Activated effector memory CD4-positive, alpha-beta T cell treated with Interleukin-2 at 50 U/mL for 16 hours (primary cell): ENCODE measurements at places on chromosomes 5 and 9.

DNA sequence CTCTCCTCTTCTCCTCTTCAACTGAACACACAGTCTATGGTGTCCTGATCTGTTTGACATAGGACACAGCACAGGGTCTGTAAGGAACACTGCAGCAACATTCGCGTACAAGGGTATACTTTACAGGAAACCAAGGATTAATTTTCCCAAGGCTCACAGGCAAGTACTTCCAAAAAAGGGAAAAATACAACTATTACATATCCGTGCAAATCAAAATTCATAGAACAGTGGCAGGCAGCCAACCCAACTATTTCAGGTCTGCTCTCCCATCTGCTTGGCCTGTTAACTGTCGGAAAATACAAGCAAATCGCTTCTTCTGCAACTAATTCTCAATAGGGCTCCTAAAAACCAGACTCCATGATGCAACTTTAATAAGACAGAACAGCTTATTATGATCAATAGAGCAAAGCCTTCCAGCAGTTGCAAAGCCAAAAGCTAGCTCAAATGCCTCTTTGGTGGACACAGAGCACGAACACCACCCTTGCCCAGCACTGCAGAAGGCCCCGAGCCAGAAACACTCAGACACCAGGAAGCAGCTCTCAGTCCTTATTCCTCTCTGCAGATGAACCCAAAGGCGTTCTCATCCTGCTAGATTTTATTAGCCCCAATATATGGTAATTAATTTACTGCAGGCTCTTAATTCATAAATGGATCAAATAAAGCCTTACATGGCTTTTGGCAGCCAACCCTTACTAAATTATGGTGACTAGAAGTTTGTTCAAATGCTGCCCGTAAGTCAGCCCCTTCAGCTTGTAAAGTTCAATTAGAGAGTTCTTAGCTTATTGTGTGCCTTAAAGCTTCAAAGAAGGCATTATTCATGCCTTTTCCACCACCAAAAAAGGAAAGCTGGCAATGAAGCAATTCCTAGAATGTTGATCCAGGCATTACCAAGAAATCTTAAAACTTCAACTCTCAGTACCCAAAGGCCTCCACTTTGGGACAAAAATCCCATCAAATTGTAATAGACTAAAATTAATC is 68.8 kb downstream of the ZNF608 start:
- DNase-seq = no peak

- DNase-seq = no peak
Observed at GRCh38 chr9:115494393-115494792, 376.4 kb upstream of the TNC start.

DNA sequence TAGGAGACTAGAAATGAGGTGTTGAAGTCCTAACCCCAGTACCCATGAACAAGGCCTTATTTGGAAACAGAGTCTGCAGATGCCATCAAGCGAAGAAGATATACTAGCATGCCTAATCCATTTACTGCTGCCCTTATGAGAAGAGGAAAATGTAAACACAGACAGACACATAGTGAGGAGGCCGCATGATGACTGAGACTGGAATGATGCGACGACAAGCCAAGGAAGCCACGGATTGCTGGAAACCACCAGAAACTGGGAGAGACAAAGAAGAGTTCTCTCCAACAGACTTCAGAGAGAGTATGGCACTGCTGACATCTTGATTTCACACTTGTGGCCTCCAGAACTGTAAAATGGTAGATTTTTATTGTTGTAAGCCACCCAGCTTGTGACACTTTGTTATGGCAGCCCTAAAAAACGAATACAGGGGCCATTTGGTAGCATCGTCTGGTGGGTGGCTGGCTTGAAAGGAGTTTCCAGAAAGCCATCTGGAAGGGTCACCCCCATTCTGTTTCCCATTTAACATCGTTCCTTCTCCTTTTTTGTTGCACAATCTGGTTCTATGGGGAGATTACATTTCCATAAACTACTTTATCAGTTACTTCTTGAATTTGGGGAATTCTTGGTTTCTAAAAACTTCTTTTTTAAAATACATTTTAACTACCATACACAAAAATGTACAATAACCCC is 193.1 kb downstream of the HSD17B3 start:
- DNase-seq = no peak

- no peak for DNase-seq
Observed at GRCh38 chr9:72623156-72623555, 101.7 kb downstream of the TMC1 start.

- DNase-seq = no peak
Observed at GRCh38 chr5:13921578-13921977, 22.9 kb downstream of the DNAH5 start.

- DNase-seq = no peak
Observed at GRCh38 chr5:172782169-172783039, 11.4 kb upstream of the DUSP1 start.

- no peak for DNase-seq
Observed at GRCh38 chr9:87950765-87951488, 23.4 kb downstream of the CDK20 start.

GRCh38 chr5:61790678-61791077 is 458.6 kb downstream of the ZSWIM6 start:
- DNase-seq = no peak
